GM04504 (cell line): ENCODE measurements at places on chromosomes 12 and 14.

DNA sequence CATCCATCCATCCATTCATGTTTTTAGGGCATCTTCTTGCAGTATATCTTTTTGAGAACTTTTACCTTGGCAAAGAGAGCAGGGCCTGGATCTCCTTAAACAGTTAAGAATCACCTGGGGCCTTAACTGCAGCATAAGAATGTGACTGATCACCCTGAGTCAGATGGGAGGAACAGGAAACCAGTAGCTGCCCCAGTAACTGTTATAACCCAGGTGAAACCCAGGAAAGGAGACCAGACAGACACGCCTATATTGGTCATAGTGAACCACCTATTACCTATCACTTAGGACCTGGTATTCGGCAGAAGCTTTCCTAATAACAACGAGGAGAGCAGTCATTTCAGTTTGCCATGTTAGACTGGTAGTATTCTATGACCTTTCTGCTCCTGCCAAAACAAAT lies 43.4 kb upstream of the NR2C1 start:
- no peak for DNase-seq

- no peak for DNase-seq
These were observed 13.9 kb downstream of the DUSP16 start for GRCh38 chr12:12548713-12549112.

DNA sequence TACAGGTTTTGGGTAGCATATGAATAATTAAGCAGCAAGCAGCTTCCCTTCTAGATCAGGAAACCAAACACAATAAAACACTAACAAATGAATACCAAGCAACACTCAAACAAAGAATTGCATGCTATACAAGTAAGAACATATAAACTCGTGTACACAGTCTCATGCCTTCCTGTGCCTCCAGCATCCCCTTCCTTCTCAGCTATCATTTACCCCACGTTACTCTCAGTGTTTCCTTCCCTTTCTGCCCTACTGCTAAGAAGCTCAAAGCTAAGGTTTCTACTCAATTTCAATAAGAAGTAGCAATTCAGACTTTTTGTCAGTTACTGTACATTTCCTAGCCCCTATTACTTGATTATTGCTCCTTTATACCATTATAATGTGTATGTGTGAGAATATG lies 81.0 kb downstream of the DUSP16 start:
- no peak for DNase-seq

DNA sequence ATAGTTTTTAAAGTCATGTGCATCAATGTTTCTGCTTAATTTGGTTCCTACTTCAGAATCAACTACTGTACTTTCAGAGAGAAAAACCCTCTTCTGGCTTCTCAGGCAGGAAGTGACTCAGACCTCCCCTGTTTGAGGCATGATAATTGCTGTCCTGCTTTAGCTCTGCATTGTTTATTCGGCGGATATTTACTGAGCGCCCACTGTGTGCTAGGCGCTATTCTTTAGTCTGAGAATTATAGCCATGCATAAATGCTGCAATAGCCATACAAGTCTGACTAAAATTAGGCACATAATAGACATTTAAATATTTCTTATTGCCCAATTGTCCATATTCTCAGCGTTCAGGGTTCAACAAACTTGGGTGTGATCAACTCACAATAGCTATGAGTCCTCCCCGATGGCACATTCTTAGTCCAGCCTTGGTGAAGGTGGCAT lies 6.1 kb upstream of the AMIGO2 start:
- DNase-seq: no peak

GRCh38 chr12:110698171-110698902 lies 9.4 kb upstream of the HVCN1 start:
- peak; percentile 32 for DNase-seq

DNA sequence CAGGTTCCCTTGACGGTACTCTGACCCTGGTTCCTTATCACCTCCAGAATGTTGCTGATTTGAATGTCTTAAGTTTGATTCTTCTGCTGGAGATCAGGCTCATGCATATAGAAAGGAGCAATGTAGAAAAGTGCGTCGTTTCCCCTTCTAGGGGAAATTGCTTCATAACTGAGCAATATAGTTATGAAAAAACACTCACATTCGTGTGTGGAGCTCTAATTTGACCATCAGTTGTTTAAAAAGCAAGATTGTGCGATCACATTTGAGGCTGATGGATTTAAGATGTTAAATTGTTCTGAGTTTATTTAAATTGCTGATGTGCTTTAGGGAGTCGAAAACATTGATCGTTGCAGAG lies 19.2 kb downstream of the PELI2 start:
- DNase-seq: no peak

- no peak for DNase-seq
These were observed 41.7 kb upstream of the LTA4H start for GRCh38 chr12:96077081-96077480.

DNA sequence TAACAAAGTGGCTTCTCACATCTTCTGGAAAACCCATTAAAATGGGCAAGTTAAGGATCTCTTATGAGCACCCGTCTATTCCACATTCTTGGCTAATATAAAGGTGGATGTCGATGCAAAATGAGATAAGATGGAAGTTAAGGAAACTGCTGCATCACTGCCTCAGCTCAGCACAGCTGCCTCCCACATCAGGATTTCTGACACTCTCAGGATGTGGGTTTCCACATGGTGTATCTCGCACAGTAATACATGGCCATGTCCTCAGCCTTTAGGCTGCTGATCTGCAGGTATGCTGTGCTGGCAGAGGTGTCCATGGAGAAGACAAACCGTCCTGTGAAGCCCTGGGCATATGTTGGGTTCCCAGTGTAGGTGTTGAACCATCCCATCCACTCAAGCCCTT lies 1348.0 kb downstream of the TMEM121 start:
- DNase-seq: no peak

DNA sequence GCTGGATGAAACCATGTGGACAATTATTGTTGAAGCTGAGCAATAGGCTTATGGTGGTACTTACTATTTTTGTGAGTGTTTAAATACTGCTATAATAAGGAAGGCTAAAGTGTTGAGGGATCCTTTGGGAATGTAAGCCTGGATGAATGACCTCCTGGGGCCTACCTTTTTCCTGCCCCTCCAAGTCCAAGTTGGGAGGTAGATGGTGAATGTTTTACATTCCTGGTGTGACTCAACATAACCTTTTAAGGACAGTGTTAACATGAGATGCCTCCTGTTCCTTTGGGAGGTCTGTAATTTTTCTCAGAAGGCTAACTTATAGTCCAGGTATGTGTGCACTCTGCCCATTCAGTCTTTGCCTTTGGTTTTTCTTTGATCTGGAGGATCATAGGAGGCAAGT lies 315.9 kb downstream of the NRXN3 start:
- DNase-seq: no peak

DNA sequence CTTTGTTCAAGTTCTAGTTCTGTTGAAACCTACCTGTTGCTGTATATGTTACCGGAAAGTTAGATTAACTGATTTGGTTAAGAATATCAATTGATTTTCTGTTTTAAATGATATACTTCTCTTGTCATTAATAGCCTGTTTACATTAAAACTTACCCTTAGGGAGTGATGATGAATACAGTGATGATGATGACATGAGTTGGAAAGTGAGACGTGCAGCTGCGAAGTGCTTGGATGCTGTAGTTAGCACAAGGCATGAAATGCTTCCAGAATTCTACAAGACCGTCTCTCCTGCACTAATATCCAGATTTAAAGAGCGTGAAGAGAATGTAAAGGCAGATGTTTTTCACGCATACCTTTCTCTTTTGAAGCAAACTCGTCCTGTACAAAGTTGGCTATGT lies 33.0 kb downstream of the CAND1 start:
- DNase-seq: no peak

GRCh38 chr14:59632381-59632780 lies 55.8 kb upstream of the CCDC175 start:
- no peak for DNase-seq

GRCh38 chr12:62434494-62435302 lies 31.9 kb upstream of the MON2 start:
- no peak for DNase-seq

- DNase-seq: no peak
These were observed 20.5 kb downstream of the IRF2BPL start for GRCh38 chr14:77007975-77008421.

- DNase-seq: no peak
These were observed 13.9 kb downstream of the CSRP2 start for GRCh38 chr12:76864791-76865400.

DNA sequence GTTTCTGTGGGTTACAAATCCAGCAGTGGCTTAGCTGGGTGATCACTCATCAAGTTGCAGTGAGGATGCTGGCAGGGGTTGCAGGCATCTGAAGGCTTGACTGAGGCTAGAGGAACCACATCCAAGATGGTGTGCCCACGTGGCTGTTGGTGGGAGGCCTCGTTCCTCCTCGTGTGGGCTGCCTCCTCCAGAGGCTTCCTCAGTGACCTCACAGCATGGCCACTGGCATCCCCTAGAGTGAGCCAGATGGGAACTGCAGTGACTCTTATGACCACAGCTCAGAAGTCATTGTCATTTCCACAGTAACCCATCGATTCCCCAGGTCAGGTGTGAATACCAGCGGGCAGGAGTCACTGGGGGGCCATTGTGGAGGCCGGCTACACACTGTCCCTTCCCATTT lies 17.8 kb downstream of the AACS start:
- DNase-seq: no peak

DNA sequence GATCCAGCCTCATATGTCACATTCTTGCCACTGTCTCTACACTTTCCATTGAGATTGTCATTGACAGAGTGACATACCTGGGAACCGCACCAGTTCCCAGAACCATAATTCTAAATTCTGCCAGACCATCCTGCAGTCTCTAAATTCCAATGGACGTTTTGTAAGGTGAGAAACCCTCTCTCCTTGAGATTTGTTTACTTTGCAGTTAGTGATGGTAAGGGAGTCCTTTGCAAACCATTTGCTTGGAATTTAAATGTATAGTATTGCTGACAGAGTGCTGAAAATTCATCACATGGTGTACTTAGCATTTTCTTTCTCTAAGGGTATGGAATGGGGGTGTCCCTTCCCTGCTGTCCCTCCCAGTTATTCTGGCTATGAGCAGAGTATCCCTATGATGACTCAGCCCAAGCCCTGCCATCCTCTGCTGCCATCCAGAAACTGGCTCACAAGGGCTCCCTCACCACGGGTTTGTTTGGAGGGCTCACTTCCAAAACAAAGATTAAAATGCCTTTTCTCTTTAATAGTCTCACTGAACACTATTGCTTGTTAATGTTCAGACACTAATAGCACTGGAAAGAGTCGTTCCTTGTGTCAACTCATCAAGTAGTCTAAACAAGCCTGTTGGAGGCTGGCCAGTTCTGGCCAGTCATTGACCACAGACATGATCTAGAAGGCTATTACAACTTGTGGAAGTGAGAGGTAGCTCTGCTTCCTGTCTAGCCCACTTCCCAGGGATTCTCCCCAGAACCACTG lies 129.0 kb upstream of the HMGA2 start:
- peak; percentile 88 for DNase-seq

DNA sequence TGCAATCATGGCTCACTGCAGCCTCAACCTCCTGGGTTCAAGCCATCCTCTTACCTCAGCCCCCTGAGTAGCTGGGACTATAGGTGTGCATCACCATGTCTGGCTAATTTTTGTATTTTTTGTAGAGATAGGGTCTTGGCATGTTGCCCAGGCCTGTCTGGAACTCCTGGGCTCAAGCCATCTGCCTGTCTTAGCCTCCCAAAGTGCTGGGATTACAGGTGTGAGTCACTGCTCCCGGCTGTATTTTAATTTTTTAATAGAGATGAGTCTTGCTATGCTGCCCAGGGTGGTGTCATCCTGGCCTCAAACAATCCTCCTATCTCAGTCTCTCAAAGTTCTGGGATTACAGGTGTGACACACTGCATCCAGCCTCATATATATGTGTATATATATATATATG lies 31.7 kb upstream of the GPRC5A start:
- no peak for DNase-seq

DNA sequence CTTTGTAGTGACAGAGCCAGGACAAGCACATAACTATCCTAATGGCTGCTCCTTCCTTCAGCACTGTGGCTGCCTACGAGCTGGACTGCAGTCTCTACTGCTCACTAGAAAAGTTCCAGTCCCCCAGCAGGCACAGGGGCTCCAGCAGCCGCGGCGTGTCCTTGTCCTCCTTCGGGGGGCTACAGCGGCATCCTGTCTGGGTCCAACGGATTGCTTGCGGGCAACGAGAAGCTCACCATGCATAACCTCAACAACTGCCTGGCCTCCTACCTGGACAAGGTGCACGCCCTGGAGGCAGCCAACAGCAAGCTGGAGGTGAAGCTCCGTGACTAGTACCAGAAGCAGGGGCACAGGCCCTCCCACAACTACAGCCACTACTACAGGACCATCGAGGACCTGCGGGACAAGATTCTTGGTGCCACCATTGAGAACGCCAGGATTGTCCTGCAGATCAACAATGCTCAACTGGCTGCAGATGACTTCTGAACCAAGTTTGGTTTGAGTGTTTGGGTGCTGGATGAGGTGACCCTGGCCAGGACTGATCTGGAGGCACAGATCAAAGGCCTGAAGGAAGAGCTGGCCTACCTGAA lies 169.4 kb downstream of the NDUFA12 start:
- no peak for DNase-seq

GRCh38 chr14:89399157-89399556 lies 17.9 kb downstream of the FOXN3 start:
- DNase-seq: no peak

DNA sequence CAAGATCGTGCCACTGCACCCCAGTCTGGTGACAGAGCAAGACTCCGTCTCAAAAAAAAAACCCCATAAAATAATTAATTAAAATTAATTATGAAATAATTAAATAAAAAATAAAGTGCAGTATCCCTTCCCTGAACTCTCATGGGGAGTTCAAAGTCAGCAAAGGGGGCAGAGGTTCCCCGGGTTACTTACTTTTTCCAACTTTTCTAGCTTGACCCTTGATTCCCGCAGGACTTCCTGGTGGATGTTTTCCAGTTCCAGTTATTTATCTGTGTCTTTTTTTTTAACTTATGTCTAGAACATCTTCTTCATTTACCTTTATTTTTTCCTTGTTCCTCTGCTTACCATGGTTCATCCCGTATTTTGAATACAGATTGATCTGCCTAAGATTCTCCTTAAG lies 197.4 kb downstream of the EPS8 start:
- no peak for DNase-seq

- no peak for DNase-seq
These were observed 28.0 kb downstream of the ATG14 start for GRCh38 chr14:55383541-55384140.

DNA sequence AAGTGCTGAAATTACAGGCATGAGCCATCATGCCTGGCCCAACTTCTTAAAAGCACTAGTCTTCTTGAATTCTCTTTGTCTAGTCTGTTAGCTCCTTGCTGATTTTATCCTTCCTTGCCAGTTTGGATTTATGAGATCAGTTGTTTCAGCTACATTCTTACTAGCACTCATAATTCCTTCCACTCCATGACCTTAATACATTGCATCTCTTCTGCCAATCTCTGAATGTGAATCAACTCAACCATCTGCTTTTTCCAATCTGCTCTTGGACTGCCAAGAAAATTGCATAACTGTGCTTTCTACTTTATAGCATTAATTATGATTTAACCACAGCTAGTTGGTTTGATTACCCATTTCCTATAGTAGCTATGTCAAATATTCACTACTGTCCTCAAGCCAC lies 14.9 kb upstream of the HEATR5A start:
- peak; percentile 87 for DNase-seq

DNA sequence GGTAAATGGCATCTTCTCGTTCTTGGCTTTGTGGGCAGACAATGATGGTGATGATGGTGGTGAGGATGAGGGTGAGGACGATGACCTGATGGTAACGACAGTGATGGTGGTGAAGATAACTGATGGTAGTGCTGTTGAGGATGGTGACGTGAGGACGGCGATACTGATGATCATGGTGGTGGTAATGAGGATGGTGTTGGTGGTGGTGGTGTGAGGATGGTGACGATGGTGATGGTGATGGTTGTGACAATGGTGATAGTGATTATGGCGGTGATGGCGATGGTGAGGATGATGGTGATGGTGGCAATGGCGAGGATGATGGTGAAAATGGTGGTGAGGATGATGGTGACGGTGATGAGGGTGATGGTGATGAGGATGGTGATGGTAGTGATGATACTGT lies 54.5 kb downstream of the FBRSL1 start:
- DNase-seq: no peak
